ENCODE measurements at places on chromosomes 16 and 17. TPM values are rescaled to one million over a fixed set of nuclear protein-coding genes. Genes with fewer than 3 reads are reported as not detected.
A peak's percentile ranks its signal among the peaks of the same experiment; 100 is the strongest.

DNA sequence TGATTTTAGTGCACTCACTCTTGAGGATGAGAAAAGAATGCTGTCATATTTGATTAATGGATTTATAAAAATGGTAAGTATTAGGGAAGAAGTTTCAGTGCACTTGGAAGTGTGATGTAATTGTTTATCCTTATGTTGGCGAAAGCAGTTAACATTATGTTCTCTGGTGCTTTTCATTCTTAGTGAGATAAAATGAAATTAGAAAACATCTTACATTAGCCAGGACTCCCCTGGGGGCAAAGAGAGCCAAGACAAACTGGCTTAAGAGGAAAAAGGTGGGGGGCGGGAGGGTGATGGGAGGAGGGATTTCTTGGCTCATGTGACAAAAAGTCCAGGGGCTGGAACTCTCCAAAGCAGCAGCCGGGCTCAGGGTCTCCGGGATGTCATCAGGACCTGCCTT is 73.2 kb downstream of the KNOP1 start:
- DNase-seq, result peak; percentile 77

The SSTR5 gene
- 20.1 TPM for total RNA-seq

The HEATR9 gene
- total RNA-seq, result 0.11 TPM

DNA sequence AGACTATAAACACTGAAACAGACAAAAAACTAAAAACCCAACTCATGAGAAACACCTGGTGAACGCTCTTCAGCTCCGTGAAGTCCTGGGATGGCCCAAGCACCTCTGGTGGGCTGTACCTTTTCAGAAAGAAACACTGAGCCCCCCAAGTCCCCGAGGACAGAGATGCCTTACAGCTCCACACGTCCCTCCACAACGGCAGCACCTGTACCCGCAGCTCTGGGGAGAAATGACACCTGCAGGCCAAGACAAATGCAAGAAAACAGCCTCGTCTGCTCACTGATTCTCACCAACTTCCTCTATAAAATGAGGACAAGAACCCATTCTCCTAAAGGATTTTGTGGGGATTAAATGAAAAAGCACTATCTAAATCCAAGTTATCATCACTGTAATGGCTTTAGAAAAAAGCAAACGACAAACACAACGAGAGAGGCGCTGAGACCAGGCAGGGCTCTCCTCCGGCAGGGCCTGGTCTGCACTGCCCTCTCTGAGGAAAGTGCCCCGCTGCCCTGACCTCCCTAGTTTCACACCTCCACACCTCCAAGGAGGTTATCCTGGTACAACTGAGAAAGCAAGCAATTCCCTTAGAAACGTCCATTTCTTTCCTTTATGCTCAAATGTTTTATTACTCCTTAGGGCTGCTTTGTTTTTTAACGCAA is 114.9 kb downstream of the ZNF778 start:
- no peak for DNase-seq

DNA sequence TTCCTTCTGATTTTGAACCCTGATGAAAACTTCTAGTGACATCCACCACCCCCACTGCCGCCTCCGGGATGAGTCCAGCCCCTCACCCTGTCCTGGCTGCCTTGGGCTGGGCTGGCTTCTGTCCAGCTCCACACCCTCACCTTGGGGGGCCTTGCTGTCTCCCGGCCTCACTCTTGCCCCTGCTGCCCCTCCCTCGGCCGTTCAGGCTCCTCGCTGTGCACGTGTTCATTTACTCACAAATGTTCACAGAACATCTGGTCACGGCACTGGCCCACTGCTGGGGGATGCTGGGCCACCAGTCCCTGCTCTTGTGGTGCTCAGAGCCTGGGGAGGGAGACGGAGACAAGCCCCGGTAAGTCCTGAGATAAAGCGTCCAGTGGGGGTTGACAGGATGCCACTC is 40.6 kb downstream of the PRMT7 start:
- DNase-seq, result no peak

DNA sequence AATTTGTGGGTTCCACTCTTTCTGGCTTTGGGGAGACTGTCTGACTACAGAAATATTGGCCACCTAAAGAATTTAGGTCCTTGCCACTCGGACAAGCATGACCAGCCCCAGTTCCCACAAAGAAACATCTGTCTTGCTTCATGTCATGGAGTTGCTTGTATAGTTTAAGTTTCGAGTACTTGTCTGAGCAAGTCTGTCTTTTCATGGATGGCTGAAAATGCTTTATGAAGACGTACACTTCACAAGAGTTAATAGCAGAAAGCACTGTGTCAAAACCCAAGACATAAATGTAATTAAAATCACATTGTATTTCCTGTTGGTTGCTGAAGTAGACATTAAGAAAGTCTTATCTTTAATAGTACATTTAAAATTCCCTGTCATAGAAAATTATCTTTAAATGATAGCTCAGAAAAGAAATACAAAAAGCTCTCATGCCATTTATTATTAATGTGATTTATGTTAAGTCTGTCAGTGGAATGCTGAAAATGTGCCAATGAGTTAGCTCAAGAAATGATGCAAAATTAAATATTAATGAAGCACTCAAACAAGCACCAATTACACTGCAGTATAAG is 29.8 kb upstream of the XYLT2 start:
- no peak for DNase-seq

DNA sequence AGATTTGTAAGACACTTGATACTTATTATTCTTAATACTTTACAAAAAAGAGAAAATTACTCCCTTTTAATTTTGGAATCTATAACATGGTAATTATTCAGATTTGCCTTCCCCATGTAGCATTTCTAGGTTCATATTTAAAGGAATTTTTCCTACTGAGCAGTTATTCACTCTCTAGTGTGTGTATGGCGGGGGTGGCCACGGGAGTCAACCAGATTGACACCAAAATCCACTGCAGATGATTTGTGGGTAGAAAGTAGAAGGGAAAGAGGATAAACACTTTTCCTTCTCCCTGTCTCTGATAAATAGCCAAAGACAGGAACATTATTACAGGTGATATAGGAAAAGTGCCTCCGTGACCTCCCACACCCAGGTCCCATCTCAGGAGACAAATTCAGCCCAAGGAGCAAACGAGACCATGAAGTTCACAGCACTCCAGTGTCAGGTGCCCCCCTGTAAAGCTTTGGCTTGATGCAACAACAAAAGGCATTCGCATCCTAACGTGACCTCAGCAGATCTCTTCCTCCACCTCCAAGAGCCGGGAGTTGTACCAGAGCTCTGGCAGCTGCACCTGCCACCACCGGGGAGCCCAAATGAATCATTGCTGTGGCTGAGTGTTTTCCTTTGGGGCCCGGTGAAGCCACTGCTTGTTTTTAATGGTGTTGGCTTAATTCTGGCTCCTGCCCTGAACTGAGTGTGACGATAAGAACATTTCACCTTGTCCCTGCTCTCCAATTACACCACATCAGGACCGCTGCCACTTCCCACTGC is 92.7 kb upstream of the NOL11 start:
- no peak for DNase-seq

- no peak for DNase-seq
These were observed 7.6 kb downstream of the PITPNM3 start for GRCh38 chr17:6548578-6549330.

Measured in heart left ventricle (tissue), 16 donors.